ENCODE measurements at places on chromosomes 6 and 20.

GRCh38 chr20:63309261-63310071, 16.5 kb downstream of the COL20A1 start:
- DNase-seq: no peak

DNA sequence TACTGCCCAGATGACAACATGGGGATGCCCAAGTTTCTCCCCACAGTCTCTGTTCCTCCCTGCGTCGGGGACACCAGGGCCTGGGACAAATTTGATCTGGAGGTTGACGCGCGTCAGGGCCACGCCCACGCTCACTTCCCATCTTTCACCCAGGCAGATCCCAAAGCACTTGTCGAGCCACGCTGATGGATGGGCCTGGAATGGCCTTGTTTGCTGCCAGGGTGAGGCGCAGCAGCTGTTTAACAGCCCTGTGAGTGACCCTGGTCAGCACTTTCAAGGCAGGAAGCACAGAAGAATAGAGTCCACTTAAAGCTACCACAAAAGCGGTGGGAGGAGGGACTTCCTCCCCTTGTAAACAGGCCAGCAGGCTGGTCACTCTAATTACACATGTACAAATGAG, 324.7 kb upstream of the JARID2 start:
- DNase-seq: no peak

DNA sequence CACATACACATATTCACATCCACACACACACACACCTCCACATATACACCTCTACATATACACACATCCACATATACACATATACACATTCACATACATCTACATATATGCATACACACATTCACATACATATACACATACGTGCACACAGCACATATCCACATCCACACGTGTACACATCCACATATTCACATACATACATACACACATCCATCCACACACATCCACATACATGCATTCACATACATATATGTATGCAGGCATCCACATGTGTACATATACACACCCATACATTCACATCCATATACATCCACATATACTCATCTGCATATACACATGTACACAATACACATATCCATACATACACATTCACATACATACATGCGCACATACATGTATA, 25.6 kb upstream of the NKX2-2 start:
- DNase-seq: no peak

DNA sequence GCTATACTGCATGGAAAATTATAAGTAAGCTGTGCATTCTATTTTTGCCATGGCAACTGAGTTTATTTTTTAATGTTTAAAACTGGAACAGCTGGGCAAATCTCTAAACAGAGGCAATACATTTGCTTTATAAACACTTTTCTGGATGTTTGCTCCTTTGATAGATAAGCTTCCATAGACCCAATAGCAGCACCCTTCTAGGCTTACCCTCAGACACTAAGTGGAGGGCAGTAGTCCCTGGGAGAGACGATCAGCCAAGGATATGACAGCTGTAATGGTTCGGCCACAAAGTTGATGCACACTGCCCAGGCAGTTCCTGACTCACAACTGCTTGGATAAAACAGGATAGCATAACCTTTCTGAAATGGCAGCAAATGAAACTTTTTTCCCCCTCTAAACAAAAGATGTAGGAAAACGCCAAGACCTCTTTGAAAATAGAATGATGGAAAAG, 8.5 kb upstream of the MRPS10 start:
- no peak for DNase-seq

DNA sequence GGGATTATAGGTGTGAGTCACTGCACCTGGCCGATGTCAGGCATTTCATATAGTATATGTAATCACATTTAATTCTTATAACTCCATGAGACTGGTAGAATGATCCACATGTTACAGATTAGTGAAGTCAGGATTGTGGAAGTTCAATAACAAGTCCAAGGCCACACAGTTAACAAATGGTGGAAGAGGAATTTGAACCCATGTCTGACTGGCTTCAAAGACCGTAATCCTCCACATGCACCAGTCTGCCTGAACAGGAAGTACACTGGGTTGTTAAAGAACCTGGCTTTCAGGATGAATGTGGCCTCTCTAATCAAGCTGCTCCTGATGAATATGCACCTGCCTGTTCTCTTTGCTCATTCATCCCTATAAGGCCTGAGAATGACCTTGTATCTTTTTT, 122.0 kb upstream of the HDAC2 start:
- DNase-seq: no peak

DNA sequence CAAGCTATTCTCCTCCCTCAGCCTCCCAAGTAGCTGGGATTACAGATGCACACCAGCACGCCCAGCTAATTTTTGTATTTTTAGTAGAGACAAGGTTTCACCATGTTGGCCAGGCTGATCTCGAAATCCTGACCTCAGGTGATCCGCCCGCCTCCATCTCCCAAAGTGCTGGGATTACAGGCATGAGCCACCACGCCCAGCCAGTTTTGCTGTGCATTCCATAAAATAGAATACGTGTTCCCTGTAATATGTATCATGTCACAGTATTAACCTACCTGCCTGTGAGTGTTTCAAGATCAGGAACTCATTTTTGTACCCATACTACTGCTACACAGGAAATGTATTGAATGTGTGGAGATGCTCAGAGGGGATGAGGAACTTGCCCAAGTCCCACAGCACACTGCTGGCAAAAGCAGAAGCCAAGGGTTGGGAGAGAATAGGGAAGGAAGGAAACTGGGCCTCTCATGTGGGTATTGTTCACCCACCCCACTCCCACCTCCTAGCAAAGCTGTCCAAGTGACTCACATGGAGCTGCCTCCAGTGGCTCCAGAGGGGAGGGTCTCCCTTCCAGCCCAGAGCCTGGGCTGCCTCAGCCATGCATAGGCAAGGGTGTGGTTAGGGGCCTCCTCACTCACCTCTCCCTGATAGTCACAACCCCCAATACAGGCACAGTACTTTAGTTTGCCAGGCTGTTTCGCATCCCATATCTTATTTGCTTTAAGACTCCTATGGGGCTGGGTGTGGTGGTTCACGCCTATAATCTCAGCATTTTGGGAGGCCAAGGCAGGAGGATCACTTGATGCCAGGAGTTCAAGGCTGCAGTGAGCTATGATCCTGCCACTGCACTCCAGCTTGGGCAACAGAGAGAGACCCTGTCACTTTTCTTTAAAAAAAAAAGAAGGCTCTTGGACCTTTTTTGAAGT, 9.4 kb downstream of the HM13 start:
- no peak for DNase-seq

- no peak for DNase-seq
Measured at GRCh38 chr6:1860756-1861348, 251.1 kb downstream of the FOXC1 start.

GRCh38 chr6:3421791-3422434, 34.9 kb downstream of the SLC22A23 start:
- peak; percentile 53 for DNase-seq

DNA sequence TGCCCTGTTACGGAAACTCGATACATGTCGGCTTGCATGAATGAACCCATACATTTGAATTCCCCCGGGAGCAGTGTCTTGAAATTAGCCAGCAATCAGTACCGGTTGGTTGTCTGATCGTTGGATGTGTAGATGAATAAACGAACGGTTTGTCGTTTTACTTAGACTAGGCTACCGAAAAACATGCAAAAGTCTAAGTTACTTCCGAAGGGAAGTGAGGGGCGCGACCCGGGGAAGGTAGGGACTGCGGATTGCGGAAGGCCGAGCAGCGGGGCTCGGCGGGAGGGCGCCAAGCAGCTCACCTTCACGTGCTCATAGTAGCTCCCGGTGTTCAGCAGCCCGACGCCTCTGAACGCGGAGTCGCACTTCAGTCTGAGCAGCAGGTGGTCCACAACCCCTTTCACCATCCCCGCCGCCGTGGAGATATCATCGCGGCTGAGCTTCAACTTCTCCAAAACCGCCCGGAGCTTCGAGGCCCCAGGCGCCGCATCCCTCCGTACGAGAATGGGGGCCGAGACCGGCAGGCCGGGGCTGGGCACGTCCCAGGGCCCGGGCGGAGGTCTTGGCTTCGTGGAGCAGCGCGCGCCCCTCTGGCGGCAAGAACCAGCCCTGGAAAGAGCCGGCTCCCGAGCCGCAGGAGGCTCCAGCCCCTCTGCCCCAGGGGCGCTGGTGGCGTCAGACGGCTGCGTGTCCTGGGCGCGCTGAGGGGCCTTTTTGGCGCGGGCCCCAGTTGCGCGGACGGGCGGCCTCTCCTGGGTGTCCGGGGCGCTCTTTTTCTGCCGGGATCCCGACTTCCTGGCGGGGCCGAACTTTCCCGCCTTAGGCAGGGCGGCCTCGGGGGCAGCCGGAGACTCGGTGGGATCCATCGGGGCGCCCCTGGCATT, 632 bp downstream of the CGAS start:
- DNase-seq: peak; percentile 41

- peak; percentile 48 for DNase-seq
Measured at GRCh38 chr20:18276821-18277220, 11.5 kb upstream of the ZNF133 start.

DNA sequence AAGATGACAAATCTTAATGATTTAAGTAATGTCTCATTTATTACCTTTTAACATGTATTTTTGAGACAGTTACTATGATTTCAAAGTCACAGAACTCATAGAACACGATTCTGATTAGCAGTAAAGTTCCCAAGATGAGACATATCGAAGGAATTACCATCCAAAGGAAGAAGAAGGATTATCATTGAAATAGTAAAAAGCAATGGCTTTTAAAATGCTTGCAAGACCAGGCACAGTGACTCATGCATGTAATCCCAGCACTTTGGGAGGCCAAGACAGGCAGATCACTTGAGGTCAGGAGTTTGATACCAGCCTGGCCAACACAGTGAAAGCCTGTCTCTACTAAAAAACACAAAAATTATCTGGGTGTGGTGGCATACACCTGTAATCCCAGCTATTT, 219.2 kb downstream of the KHDC1L start:
- no peak for DNase-seq

DNA sequence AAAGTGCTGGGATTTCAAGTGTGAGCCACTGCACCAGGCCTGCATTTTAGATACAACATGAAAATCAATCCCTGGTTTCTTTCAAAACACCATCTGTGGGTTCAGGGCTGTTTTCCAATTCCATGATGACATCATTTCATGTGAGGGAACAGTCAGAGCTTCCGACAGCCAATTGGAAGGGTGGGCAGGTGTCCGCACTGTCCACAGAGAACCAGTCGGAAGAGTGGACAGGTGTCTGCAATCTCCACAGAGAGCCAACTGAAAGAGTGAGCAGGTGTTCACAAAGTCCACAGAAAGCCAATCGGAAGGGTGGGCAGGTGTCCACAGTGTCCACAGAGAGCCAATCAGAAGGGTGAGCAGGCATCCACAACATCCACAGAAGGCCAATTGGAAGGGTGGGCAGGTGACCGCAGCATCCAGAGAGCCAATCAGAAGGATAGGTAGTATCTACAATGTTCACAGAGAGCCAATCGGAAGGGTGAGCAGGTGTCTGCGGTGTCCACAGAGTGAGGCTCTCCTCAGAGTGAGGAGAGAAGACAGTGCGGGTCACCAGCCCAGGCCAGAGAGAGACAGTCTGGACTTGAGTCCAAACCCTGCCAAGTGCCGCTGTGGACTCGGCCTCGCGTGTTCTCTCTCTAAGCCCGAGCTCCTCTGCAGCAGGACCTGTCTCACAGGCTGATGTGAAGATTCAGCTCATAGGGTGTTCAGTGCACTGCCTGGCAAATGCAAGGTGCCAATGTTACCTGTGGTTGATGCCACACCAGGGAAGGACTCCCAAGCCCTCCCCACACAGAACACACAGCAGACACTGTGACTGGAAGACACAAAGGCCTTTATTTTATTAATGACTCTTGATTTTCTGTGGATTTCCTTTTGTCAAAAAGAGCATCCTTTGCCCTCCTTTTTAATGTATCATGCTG, 57.3 kb downstream of the DLL1 start:
- DNase-seq: no peak

DNA sequence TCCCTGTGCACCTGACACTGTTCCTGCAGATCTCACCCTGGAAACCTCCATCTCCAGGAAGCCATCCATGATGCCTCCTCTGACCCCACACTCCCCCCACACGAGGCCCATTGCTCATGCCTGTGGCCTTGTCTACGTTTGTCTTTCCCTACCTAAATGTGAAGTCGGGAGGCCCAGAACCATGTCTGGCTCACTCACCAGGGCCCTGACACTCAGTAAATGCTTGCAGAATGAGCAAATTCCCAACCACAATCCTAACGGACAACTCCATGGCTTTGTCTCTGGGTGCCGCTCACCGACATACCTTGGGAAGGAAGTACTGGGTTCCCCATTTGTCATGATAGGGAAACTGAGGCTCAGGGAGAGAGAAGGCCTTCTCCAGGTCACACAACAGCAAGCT, 7.3 kb downstream of the PEDS1 start:
- no peak for DNase-seq

DNA sequence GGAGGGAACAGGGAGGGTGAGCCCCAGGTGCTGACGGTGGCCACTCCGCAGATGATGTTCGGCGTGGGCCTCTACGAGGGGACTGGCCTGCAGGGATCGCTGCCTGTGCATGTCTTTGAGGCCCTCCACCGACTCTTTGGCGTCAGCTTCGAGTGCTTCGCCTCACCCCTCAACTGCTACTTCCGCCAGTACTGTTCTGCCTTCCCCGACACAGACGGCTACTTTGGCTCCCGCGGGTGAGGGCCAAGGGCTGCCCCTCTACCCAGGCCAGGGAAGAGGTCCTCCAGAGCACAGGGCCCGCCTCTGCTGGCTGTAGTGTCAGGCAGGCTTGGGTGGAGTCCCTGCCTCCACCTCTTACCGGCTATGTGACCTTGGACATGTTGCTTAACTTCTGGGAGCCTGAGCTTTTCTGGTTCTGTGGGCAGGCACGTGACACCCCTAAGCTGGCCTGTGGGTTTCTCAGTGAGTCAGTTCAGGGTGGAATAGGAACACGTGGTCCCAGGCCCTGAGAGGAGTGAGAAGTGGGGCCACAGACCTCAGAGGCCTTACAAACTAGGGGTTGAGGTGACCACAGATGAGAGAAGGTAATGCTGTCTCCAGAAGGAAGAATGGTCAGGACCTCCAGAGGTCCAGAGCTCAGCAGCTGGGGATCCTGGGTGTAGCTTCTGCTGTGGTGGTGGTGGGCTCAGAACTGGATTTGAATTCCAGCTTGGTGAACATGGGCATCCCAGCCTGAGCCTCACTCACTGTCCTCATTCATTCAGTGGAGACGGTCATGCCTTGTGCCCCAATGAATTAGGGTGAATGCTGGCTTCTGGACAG, 11.9 kb downstream of the PCIF1 start:
- peak; percentile 80 for DNase-seq

GRCh38 chr6:7697820-7698623, 27.9 kb upstream of the BMP6 start:
- DNase-seq: peak; percentile 93

GRCh38 chr6:169177516-169178166, 76.0 kb downstream of the THBS2 start:
- peak; percentile 70 for DNase-seq

DNA sequence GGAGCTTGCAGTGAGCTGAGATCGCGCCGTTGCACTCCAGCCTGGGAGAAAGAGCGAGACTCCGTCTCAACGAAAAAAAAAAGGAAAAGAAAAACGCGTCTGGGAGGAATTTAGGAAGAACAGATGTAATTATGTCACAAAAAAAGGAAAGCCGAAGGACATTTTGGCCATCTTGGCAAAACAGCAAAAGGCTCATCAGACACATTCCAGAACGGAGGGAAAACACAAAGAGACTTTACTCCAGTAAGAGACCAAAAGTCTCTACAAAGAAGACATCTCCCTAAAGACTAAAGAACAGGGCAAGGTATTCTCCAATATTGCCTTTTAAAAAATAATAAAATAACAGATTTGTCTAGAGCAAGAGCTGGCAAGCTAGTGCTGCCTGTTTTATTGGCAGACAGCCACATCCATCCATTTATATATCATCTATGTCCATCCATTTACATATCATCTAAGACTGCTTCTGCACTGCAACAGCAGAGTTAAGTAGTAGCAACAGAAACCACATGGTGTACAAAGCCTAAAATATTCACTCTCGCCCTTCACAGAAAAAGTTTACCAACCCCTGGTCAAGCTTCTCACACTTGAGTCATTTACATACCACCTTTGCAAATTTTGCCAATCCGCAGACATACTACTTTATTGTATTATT, 133.9 kb downstream of the ZMYND8 start:
- no peak for DNase-seq
